ENCODE measurements at places on chromosomes 1 and 21. TPM values are rescaled to one million over a fixed set of nuclear protein-coding genes. Genes with fewer than 3 reads are reported as not detected.

GRCh38 chr1:20654104-20654690, 7.0 kb downstream of the DDOST start:
- no peak for DNase-seq

DNA sequence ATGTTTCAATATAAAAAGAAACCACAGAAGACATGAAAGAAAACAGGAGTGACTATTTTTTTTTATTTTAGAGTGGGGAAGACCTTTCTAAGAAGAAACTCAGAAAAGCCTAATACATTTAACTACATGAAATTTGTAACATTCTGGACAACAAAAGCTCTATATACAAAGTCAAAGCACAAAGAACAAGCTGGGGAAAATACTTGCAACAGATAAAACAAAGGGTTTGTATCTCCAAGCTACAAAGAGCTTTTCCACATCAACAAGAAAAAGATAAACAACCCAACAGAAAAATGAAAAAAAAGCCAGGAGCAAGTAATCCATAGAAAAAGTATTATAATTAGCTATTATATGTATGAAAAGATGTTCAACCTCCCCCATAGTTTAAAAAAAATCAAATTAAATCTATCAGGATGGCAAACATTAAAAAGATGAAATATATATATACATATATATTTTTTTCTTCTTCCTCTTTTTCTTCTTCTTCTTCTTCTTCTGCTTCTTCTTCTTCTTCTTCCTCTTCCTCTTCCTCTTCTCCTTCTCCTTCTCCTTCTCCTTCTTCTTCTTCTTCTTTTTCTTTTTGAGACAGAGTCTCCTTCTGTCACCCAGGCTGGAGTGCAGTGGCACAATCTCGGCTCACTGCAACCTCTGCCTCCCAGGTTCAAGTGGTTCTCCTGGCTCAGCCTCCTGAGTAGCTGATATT, 49.1 kb upstream of the EPS8L3 start:
- no peak for DNase-seq

RTCA gene
- total RNA-seq, result 30.8 TPM

- no peak for DNase-seq
Measured at GRCh38 chr1:206464456-206464964, 5.8 kb upstream of the IKBKE start.

OR1C1 gene
- not detected for total RNA-seq
